ENCODE measurements at places on chromosomes 1 and 21.

- DNase-seq, result no peak
These were observed 234.6 kb upstream of the KAZN start for GRCh38 chr1:14363707-14364413.

GRCh38 chr1:247845011-247845692 is 3.5 kb upstream of the OR11L1 start:
- DNase-seq, result no peak

DNA sequence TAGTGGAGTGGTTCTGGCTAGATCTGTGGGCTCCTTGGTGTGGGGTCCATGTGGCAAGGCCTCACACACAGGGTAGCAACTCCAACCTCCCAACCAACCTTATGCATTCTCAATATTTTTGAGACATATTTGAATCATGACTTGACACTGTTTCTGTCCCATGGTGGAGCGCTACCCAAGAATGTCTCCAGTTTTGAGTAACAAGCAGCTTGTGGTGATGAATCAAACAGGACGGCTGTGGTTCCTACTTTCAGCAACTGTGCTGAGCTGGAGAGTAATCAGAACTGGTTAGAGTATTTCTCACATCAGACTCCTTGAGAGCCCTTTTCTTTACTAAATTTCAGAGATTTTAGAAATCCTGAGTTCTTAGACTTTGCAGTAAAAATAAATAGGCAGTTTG is 3.1 kb downstream of the LCE3D start:
- DNase-seq, result no peak

DNA sequence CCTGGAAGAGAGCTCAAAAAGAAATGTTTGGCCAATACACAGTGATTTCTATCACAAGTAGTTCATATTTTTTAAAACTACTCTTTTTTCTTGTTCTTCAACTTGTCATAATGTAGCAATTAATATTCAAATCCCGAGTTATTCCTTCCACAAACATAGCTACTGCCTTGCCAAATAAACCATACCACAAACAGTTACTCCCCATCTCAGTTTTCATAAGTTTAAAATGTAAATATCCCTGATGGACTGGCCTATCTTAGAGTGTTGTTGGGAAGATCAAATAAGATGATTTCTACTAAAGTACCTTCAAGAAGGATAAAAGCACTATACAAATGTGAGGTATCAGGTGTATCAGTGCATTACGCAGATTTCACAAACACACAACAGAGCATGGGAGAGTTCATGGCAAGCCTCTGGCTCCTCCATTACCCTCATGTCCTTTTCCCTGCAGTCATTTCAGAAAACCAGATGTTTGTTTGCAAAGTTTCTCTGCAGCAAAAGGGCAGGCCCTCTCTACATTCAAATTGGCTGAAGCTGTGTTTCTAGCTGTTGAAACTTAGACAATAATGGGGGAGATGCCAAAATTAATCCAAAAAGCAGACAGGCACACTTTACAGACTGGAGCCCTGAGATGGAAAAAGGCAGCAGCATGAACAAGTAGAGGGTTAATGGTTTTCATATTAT is 16.1 kb downstream of the WLS start:
- DNase-seq, result no peak

DNA sequence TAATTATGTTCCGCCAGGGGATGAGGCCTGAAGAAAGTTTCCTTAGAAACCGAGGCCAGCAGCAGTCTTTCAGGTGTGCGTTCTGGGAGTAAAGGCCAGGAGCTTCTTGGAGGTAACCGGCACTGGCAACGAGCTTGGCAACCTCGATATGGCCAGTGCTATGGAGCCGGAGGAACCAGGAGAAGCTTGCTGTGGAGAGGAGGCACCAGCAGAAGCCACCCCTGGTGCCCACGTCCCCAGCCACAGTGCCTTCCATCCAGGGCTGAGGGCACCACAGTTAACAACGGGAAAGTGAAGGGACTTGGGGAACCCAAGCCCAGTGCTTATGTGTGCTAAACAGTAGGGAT is 41.5 kb upstream of the LIN9 start:
- no peak for DNase-seq

DNA sequence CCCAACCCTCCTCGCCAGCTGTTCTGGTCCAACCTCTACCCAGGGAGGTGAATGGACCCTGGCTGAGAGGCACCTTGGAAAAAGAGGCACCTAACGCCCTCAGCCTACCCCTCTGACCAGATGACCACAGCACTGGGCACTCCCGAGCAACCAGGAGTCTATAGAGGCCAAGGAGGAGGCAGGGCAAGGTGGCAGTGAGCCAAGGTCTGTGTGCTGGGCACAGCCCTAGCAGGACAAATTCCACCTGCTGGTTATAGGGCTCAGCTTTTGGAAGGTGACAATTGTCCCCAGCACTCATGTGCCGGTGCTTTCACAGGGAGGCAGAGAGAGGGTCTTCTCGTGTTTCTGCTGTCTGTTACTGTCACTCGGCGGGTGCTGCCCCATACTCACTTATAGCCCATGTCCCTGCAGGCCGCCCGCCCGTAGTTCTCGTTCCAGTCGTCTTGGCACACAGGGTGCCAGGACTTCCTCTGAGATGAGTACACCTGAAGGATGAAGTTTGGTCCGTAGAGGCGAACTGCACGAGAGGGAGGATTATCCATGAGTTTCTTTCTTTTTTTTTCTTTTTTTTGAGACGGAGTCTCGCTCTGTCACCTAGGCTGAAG is 27.8 kb downstream of the TMPRSS2 start:
- DNase-seq, result no peak

DNA sequence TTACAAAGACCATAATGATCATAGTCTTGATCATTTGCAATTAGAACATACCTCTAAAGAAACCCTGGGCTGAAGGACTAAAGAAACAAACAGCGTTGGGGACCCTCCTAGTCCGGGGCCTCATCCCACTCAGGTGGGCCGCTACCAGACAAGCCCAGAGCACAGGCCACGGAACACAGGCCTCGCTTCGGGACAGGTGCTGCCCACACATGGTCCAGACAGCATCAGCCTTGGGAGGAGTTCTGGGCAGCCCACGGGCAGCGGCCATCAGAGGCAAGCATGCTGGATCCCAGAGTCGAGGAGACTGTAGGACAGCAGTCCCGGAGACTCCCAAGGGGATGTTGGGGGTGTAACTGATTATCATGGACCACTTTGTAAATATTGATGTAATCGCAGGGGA is 4.9 kb downstream of the C2CD2 start:
- no peak for DNase-seq

DNA sequence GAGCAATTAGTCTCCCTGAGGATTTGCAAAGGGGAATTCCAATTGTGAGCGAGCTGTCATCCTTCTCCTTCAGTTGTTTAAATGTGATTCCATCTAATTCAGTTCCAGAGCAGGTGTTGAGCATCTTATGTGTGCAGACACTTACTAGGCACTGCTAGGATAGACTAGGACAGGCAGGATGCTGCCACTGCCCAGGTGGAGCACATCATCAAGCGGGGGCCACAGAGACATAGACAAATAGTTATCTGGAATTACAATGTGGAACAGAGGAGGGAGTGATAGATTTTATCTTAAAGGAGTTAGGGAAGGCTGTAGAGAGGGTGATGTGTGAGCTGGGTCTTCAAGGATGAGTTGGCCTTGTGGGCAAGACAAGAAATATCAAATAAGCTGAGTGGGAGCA is 55.9 kb downstream of the CDC7 start:
- DNase-seq, result no peak

DNA sequence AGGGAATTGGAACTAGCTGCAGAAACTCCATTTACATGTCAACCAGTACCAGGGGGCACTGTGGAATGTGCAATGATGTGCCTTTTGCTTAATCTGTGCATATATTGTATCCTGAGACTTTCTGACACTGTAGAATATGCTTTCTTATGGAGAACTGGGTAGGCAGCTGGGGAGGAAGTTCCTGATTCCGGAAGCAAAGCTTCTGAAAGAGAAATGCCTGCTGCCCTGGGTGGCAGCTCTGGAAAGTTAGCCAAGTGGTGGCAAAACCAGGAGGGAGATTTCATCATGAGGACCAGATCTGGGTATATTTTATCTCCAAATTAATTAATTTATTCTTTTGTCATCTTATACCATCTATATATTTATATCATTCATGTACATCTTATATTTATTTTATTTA is 116.7 kb downstream of the XCL2 start:
- no peak for DNase-seq
